ENCODE measurements at places on chromosomes 4 and X. TPM values are rescaled to one million over a fixed set of nuclear protein-coding genes. Genes with fewer than 3 reads are reported as not detected.

GRCh38 chr4:153731239-153731638 is 28.6 kb downstream of the RNF175 start:
- no peak for DNase-seq

- DNase-seq: no peak
Observed at GRCh38 chr4:138192113-138192512, 50.0 kb downstream of the SLC7A11 start.

CACNA1F gene
- 0.32 TPM for polyA plus RNA-seq

GRCh38 chrX:13699183-13699826 is 10.4 kb downstream of the RAB9A start:
- DNase-seq: no peak

COX7B2 gene
- polyA plus RNA-seq: not detected

ADGRA3 gene
- polyA plus RNA-seq: 26.2 TPM

DNA sequence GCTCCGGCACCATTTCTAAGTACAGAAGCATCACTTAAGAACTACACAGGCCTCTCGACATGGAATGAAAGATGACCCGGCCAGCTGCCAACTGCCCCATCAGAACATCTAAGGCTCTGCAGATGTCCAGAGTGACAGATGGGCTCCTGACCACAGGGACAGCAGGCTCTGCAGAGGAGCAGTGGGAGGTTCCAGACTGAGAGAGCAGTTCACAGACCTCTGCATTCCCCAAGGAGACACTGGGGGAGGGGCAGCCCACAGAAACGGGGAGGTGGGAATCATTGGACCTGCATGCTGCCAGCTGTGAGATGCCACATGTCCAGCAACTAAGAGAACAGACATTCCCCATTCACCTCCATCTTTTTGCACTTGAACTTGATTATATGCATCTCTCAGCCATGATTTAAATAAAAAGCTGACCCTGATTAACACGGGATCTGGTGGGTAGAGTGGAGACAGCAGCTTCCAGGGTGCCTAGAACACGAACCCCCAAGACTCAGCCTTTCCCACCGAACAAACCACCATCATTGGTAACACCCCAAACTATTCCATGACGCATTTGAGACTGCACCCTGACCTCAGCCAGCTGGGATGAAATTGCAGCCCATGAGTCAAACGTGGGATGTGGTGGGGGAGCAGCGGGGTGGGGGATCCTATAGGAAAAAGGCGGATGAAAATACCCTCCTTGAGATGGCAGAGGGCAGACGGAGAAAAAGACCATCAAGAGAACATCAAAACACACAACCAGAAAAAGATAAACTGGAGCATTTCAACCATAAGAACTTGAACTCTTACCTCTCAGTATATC is 47.2 kb downstream of the AFAP1 start:
- no peak for DNase-seq

DNA sequence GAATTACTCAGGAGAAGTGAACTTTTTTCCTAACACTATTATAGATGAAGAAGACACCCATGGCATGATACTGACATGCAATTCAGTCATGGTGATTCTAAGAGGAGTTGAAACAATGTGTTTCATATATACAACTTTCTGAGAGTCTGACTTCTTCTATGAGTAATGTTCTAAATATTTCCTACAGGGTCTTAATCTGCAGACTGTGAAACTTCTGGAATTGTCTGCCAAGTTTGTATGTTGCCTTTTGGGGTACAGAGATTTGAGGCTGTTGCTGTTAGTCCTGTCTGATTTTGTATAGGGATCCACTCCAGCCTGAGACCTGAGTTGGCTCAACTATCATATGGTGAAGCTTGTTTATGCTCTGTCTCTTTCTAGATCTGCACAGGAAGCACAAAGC is 160.6 kb upstream of the GATB start:
- no peak for DNase-seq

- DNase-seq: no peak
Observed at GRCh38 chrX:119481323-119481801, 13.1 kb downstream of the SLC25A5 start.

DNA sequence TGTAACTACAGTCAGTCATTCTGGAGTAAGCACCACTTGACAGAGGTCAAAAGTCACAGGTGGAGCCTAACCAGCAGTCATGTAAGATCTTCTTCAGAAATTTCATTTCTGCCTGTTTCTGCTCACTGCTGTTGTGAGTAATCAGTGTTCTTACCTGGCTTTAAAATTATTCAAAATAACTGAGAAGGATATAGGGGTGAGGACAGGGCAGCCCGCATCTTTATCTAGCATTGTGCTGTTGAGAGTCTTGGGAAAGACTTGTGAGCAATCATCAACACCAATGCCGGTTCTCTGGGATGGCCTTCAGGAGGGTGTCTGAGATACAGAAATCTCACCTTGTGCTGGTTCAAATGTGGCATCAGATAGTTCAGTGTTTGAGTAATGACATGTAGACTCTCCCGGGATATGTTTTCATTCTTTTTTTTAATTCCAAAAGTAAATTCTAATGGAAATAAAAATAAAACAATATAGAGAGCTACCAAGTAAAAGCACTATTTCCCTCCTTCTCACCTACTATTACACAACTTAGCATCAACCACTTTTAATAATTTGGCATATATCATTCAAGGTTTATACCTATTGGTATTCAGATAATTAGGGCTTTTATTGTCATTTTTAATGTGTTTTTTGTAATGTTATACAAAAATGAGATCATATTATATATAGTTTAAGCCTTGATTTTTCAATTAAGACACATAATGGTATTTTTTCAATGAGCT is 37.1 kb downstream of the AREG start:
- no peak for DNase-seq

EGF gene
- polyA plus RNA-seq: 0.22 TPM

- peak; percentile 7 for DNase-seq
Observed at GRCh38 chr4:104490096-104490769, 4.5 kb downstream of the CXXC4 start.

GRCh38 chr4:8110071-8110986 is 48.3 kb downstream of the ABLIM2 start:
- DNase-seq: no peak

DNA sequence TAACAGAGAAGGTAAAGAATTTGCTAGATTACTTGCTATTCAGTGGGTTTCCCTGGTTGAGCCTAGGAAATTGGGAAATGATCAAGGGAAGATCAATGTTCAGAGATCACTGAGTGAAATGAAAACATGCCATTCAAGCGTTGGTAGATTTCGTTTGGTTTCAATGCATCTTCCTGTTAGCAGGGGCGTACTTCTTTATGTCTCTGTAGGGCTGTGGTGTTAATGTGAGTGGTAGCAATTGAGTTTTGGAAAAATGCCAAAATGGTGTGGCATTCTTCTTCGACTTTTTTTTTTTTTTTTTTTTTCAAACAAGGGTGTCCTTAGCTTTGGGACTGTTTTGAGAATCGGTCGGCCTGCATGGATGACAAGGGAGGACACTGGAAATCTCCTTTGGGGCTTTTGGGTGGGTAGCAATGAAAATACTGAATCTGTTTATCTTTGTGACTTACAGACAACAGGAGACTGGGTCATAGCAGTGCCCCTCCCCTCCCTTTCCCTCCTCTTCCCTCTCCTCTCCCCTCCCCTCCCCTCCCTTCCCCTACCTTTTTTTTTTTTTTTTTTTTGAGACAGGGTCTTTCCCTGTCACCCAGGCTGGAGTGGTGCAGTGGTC is 50.4 kb downstream of the SPRY1 start:
- DNase-seq: no peak

FHL1 gene
- polyA plus RNA-seq: 97.0 TPM

CXXC4 gene
- polyA plus RNA-seq: 2.4 TPM

DLG3 gene
- polyA plus RNA-seq: 12.6 TPM

DNA sequence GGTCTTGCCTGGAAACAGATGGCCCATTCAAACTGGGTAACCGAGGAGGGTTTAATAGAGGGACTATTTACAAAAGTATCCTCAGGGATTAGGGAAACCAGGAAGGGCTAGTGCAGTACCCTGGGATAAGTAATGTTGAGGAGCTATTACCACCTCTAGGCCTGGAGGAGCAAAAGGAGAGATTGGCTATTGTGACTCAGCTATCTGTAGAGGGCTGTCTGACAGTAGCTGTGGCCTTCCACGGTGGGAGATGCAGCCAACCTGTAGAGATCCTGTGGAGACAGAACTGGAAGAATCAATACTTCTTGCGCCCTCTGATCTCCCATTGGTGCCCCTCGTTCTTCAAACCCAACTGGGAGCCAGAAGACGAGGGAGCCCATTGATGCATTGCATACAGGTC is 34.1 kb upstream of the RPS6KA3 start:
- DNase-seq: no peak

PDLIM3 gene
- 146 TPM for polyA plus RNA-seq

ODAPH gene
- not detected for polyA plus RNA-seq

AFAP1 gene
- 16.6 TPM for polyA plus RNA-seq

UBA6 gene
- polyA plus RNA-seq: 7.4 TPM

SLAIN2 gene
- 38.2 TPM for polyA plus RNA-seq

DNA sequence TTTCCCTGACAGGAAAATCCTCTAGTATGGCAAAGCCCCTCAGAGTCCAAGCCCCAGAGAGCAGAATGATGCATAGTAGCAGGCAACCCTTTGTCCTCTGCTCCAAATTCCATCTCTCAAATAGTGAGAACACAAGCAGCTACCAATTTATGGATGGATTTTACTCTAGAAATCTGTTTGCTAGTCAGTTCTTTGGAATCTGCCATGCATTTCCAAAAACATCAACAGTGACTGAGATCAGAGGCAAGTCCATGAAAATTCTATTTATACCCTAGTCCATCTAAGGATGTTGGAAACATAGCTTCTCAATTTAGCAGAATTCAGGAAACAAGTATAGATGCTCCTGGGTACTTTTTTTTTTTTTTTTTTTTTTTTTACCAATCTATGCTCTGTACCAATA is 10.0 kb upstream of the CC2D2A start:
- DNase-seq: no peak

DNA sequence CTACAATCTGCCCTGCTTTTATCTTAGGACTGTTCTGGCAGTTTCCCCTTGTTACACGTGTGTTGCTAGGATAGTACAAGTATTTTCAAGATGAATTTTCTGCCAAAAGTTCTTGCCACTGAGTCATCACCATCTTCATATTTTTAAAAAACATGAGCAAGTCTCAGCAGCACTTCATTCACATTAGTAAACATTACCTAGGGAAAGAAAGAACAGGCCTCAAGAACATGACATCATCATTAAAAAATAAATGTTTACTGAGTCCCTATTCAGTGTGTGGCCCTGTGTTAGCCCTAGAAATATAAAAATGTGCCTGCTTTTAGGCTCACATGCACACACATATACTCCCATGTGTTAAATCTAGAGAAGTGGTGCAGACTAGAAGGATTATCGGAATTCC is 18.7 kb upstream of the GPC3 start:
- DNase-seq: no peak

DNA sequence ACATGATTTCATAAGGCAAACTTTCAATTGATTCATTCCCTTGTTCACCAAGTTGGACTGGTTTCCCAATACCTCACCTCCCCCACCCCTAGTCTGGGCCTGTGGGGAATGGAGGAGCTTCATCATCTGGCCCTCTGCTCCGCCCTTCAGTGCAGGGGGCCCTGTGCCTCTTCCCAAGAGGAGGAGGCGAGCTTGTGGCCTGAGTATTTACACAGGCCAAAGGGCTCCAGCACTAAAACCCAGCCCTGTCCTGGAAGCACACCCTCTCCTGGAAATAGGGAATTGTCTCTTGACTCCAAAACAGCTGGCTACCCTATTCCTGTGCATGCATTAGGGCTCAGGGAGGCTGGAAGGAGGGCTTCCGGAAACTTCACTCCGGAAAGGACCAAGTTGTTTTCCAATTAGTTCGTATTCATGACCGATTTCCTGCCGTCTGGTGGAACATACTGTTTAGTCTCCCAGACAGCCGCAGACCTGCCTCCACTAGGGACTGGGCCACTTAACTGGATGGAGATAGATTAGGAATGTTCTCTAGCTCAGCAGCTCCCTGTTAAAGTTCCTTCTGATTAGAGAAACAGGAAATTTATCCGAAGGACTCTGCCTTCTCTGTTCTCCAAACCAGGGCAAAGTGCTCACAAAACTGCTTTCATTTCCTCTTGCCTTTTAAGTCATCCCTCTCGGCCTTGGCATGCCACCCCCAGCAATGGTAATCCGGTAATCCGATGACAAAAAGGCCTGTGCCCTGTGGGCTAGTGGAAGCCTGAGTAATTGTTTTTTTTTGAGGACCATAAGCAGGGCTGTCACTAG is 5.8 kb downstream of the SRPX2 start:
- peak; percentile 83 for DNase-seq

- no peak for DNase-seq
Observed at GRCh38 chr4:38154252-38154651, 194.1 kb downstream of the PTTG2 start.

DNA sequence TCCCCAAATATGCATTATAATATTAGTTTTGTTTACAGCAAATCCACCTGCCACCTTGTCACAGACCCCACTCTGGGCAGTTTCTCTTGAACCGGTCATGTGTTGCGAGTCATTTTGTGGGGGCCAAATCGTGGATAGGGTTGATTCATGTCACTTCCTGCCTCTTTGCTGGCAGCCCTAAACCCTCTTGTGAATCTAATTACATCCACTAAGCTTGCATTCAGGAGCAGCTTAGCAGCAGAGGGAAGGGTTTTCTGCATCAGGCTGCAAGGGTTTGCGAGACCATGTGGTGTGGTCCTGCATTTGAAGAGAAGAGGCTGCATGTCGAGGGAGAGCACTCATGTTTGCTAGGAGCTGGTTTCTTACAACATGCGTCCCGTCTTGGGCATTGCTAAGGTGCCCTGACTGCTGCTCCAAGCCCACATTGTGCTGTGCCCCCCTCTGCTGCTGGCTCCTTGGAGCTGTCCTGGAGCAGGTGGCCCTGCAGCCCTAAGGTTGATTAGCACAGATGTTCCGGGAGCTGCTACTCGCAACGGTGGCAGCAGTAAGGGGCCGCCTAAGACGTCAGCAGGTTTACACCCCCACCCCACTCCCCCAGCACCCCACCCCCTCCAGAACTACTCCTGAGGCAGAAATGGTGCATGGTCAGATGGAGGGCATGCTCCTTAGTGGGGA is 88.9 kb upstream of the CLDN34 start:
- no peak for DNase-seq

DNA sequence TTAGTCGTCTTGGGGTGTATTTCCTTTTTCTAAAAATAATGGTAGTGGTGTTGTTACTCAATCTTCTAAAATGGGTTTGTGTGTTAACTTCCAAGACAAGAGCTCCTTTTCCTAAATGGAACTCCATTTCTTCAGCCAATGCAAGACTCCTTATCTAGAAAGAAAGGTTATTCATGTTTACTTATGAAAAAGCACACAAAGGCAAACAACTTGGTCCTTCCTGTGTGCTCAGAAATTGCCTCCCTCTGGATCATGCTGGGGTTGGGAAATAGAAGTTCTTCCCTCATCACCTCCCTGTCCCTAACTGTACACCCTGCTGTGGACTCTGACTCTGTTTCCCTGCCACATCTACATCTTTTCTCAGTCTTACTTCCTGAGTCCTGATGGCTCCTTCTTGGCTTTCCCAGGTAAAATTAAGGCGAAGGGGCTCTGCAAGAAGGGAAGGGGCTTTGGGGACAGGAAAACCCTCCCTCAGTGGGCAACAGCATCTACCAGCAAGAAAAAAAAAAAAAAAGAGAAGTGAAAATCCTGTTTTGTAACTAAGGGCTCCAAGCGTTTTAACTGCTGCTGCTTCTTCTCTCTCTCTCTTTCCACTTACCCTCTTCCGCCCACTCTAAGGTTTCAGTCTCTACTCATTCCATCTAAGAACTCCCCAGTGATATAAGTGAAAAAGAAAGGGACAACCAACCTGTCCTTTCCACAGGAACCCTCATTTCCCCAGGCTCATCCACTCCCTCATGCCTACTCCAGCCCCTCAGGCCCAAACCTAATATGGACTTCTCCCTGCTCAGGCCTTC is 19.8 kb upstream of the TASL start:
- no peak for DNase-seq
